ENCODE measurements at places on chromosomes 1 and 21.
A peak's percentile ranks its signal among the peaks of the same experiment; 100 is the strongest.

GRCh38 chr1:206892351-206892984 lies 4.8 kb upstream of the IL24 start:
- no peak for DNase-seq

DNA sequence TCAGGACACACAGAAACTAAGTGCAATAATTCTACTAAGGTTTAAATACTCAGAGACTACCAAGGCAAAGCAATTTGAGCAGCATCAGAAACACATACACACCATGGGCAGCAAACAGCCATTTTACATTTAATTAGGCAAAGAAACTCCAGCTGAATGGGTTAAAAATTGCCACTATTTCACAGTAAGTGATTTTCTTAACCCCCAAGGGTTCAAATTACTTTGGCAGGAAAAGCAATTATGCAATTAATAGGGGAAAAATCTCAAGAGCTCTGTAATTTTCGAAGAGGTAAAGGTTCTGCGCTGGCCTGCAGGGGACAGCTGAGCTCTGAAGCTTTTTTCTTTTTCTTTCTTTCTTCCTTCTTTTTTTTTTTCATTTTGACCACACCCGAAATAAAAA lies 206.2 kb upstream of the RRP15 start:
- DNase-seq: no peak

GRCh38 chr1:27000090-27000816 lies 6.8 kb downstream of the TRNP1 start:
- no peak for DNase-seq

- DNase-seq: no peak
Observed at GRCh38 chr1:172351754-172352161, 68.7 kb upstream of the C1orf105 start.

- DNase-seq: no peak
Observed at GRCh38 chr1:22906968-22907367, 65.7 kb downstream of the LACTBL1 start.

- no peak for DNase-seq
Observed at GRCh38 chr21:34667761-34668160, 1.0 kb upstream of the CLIC6 start.

DNA sequence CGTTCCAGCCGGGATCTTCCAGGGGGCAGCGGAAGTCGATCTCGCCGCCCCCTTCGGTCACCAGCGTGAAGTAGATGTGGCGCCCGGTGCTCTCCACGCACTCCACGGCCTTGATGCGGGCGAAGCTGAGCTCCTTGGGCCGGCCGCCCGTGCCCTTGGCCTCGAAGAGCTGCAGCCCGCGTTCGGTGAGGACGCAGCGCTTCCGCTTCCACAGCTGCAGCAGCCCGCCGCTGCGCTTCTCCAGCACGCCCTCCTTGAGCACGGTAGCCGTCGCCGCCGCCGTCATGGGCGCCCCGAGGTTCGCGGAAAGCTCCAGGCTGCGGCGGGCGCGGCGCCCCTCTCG lies 516 bp downstream of the PHLDA3 start:
- DNase-seq: no peak

- no peak for DNase-seq
Observed at GRCh38 chr1:246039584-246039983, 467.5 kb downstream of the SMYD3 start.

GRCh38 chr1:178664278-178664677 lies 60.8 kb upstream of the RALGPS2 start:
- no peak for DNase-seq

DNA sequence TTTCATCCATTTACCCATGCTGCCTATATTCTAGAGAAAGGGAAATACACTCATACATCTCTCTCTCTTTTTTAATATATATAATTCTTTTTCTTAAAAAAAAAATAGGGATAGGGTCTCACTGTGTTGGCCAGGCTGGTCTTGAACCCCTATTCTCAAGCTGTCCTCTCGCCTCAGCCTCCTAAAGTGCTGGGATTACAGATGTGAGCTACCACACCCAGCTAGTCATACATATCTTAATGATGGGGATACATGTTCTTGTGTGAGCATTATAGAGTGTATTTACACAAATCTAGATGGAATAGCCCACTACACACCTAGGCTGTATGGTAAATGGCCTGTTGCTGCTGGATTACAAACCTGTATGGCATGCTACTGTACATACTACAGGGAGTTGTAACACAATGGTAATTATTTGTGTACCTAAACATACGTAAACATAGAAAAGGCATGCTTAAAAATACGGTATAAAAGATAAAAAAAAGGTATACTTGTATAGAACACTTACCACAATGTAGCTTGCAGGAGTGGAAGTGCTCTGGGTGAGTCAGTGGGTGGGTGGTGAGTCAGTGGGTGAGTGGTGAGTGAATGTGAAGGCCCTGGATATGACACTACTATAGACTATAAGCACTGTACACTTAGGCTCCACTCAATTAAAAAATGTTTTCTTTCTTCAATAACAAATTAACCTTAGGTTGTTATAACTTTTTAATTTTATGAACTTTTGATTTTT lies 72.9 kb downstream of the IVNS1ABP start:
- DNase-seq: peak; percentile 25

DNA sequence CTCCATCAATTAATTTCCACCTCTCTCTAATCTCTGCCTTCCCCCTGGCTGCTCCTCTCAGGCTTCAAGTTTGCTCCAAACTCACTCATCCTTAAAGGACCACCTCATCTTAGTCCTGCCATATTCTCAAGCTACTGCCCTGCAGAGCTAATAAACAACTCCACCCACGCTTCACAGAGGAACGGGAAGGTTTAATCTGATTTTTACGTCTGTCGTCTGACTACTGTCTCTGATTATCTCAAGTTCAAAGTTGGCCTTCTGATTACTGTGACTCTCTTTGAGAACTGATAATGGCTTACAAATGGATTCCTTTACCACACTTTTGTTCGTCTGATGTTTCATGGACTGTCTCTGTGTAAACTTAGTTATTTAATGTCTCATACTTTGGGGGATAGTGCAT lies 7.6 kb upstream of the CPT2 start:
- DNase-seq: no peak

- DNase-seq: no peak
Observed at GRCh38 chr1:174702011-174702410, 254.2 kb downstream of the GPR52 start.

GRCh38 chr1:235391874-235392273 lies 24.6 kb downstream of the TBCE start:
- DNase-seq: no peak

- no peak for DNase-seq
Observed at GRCh38 chr21:45611296-45611695, 32.2 kb upstream of the PCBP3 start.

DNA sequence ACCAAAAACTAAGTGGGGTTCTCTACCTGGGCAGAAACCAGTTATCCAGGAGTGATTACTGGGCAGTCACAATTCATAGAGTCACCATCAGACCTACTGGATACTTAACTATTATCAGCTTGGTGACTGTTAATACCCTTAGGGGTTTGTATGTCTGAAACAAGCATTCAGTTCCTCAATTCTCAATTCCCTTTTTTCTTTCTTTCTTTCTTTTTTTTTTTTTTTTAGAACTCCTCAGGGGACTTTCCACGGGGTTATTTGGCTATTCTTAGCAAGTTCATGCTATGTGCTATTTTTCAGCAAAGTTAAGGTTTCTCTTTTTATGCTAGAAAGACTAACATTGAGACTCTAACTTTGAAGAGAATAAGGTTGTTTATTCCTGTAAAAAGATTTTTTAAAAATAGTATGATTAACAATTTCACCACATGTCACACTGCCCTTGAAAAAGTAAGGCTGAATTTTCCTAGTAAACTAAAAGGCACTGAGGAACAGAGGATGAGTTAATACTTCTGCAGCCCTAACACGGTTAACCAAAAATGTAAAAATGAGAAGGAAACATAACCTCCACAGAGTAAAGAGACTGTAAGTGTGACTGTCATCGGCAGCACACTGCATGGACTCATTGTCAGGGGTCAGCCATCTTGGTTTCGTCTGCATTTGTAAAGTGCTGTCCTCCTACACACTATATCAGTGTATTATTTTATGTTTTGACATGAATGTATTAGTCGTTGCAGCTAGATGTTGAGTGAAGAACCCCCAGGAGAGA lies 310.2 kb downstream of the NTNG1 start:
- DNase-seq: no peak

DNA sequence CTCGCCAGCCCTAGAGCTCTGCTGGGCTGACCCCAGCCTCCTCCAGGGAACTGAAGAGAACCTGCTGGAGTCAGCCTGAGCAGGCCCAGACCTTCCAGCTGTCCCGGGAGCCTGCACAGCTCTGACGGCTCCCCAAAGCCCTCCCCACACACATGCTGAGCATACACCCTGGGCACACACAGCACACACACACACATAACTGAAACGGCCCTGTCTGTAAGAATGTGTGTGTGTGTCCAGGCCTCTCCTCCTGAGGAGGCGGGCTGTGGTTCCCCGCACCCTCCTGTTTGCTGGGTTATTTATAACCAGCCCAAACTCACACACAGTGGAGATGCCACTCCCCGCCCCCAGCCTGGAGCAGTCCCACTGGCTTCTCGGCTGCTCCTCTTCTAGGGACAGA lies 20.2 kb downstream of the SDC3 start:
- no peak for DNase-seq

DNA sequence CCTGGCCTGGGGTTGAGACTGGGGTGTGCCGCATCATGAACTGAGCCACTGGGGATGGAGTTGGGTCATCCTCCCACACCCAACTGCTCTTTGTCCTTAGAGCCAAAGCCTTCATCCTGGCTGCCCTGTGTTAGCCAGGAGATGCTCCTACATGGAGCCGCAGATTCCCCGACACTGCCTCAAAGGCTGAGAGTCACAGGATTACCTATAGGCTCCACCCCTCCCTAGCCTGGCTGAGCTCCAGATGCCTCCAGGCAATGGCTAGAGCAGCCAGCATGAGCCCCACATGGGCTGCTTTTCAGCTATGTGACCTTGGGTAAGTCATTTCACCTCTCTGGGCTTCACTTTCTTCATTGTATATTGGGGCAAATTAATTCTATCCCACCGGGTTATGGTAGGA lies 119.9 kb upstream of the POU3F1 start:
- DNase-seq: no peak

DNA sequence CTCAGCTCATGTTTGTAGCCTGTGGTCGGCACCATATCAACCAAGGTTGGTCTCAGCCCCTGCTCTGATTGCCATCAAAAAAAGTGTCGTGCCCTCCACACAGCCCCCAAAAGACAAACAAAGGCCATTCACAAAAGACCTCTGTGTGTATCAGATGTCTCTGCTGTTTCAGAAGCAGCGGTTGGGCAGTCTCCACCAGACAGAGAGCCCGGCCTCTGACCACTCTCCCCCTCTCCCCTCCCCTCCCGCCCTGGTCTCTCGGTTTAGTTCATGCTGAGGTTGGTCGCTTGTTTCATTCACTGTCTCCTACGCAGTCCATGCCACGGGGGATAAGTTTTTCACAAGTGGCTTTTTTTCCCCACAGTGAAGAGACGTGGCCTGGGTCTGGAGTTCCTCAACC lies 27.1 kb downstream of the ACTA1 start:
- no peak for DNase-seq

GRCh38 chr1:100267284-100267683 lies 1.3 kb downstream of the RTCA start:
- DNase-seq: no peak

DNA sequence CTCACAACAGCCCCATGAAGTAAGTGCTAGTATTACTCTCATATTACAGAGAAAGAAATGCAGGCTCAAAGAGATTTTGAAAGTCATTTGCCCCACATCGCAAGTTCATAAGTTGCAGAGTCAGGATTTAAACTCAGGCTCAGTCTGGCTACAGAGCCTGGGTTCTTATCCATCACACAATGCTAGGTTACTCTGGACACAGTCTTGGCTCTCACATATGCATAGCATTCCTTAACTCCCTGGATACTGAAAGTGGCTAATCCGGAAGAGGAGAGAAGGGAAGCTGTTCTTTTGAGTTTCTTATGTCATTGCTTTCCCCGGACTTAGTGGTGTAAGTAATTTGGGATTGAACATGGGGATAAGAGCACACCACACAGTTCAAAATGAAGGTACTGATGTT lies 357.4 kb upstream of the PLXNA2 start:
- no peak for DNase-seq

DNA sequence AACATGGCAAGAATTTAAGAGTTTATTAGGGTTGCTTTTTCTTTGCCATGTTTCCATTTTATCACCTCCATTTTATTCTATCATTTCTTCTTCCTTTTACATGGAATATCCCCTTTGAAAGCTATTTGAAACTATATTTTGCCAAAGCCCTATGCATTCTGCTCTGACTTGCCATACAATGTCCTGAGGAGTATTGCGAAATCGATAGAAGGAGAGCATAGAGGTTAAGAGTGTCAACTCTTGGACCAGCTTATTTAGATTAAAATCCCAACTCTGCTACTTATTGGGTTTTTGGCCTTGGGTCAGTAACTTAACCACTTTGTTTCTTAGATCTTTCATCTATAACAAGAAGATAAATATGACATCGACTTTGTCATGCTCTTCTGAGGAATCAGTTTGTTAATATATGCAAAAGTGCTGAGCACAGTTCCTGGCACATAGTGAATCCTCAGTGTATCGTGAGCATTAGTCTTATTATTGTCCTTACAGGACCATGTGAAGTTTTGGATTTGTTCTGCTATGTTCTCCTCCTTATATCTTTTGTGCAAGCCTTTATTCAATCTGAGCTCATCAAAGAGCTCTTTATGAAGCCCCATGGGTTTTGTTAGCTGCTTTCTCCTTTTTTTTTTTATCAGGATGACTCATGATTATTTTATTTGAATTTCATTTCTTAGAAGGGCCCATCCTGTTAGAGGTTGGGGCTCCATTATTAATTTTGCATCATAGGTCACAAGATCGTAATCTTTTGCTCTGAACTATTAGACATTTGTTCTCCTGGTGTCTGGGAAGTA lies 17.6 kb downstream of the ACKR1 start:
- DNase-seq: no peak

GRCh38 chr1:118863688-118864087 lies 124.5 kb downstream of the TBX15 start:
- DNase-seq: no peak

DNA sequence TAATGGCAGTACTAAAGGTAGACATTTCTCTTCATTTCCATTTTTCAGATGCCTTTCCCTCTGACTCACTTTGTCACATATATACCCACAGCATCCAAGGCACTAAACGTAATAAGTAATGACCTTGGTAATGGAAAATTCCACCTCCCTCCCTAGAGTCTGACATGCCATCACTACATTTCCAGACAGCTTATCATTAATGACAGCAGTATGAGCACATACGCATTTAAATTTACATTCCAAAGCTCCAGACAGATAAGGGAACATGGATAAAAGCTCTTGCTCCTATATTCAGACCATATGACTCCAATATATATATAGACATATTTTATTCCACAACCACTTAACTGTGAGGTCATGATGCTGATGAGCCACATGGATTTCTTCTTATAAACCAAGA lies 191.7 kb upstream of the GORAB start:
- DNase-seq: no peak

DNA sequence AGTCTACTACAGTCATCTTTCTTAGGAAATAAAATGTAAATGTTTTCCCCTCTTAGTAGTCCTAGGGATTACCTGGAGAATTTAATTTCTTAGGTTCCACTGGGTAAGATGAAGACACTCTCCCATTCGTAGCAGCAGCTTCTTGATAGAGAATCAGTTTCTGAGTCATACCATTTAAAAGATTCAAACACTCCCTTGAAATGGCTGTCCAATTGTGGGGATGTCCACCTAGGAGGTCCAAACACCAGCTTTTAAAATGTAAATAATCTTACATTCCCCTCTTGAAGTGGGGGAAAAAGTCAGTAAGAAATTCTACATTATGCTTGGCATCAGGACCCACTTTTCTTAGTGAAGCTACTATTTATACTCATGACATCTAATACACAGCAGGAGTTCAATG lies 37.5 kb downstream of the NDC1 start:
- DNase-seq: no peak
